ENCODE measurements at places on chromosomes 1 and 21. TPM values are rescaled to one million over a fixed set of nuclear protein-coding genes. Genes with fewer than 3 reads are reported as not detected.

Gene VHLL
- not detected for total RNA-seq

Gene RIMS3
- total RNA-seq, result 4.2 TPM

Gene PYHIN1
- not detected for total RNA-seq

Gene LDLRAD1
- not detected for total RNA-seq

Gene MYBPH
- total RNA-seq, result not detected

Gene CELA2B
- total RNA-seq, result not detected

Gene WNT4
- total RNA-seq, result 0.20 TPM

Gene LHX8
- total RNA-seq, result not detected

Gene DDX20
- total RNA-seq, result 12.8 TPM

Gene OR10J4
- not detected for total RNA-seq

Gene GBP2
- 3.7 TPM for total RNA-seq

Gene ZSWIM5
- 1.6 TPM for total RNA-seq

Gene TDRD5
- not detected for total RNA-seq

Gene OR10J1
- not detected for total RNA-seq

Gene BCL2L15
- not detected for total RNA-seq

Gene TMEM82
- total RNA-seq, result not detected

Gene ETS2
- total RNA-seq, result 7.5 TPM

Gene RPTN
- total RNA-seq, result not detected

Gene FMO3
- not detected for total RNA-seq

Gene FBLIM1
- total RNA-seq, result 7.0 TPM

Gene FAM177B
- 1.4 TPM for total RNA-seq

Gene SIPA1L2
- 10.7 TPM for total RNA-seq

Gene BRINP2
- total RNA-seq, result 14.4 TPM

Gene GJA9
- not detected for total RNA-seq

Gene RNF207
- total RNA-seq, result 29.2 TPM

Gene LIPI
- total RNA-seq, result not detected

Gene RNF186
- total RNA-seq, result not detected

Gene SPATA21
- not detected for total RNA-seq

Gene CDK18
- 17.4 TPM for total RNA-seq

Gene NPHS2
- not detected for total RNA-seq

Gene BTBD8
- total RNA-seq, result 3.6 TPM

Gene NCDN
- total RNA-seq, result 11.2 TPM

Gene IGFN1
- total RNA-seq, result 65.4 TPM

Gene UBAP2L
- total RNA-seq, result 68.5 TPM

Gene KCNE1
- not detected for total RNA-seq

Gene ECM1
- 4.8 TPM for total RNA-seq

Gene KCNQ4
- not detected for total RNA-seq

Gene KIF17
- 2.1 TPM for total RNA-seq

Gene TRPM2
- not detected for total RNA-seq

Measured in Caki2 (cell line).